Karpas-422 (cell line): ENCODE measurements at places on chromosomes 7 and 10. TPM values are rescaled to one million over a fixed set of nuclear protein-coding genes. Genes with fewer than 3 reads are reported as not detected.

The CXCL12 gene
- total RNA-seq, result not detected in 2 replicates

The PRXL2A gene
- total RNA-seq, result 1.7 and 7.2 TPM in 2 replicates

- no peak overlapping the region for H3K4me3 ChIP-seq
- no peaks in the 10 kb centered on the region for H3K36me3 ChIP-seq
- no peaks in the 10 kb centered on the region for H3K27me3 ChIP-seq
- no peak overlapping the region for H3K27ac ChIP-seq
- DNase-seq, result no peak
These were observed 89.2 kb downstream of the CUL2 start for GRCh38 chr10:35000936-35001335.

DNA sequence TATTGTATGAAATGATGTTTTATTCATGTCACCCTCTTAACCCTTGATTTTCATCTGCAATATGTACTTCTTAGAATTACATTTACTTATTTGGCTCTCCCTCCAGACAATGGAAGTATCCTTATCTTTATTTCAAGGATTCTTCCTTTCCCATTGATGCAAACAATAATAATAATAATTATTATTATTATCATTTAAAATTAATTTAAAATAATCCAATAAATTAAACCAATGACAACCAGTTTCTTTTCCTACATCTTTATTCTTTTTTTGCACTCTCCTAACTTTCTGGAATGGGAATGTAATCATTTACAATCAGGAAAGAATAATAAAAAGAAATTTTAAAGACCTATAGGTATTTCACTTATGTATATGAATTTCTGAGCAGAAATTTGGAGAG is 504.4 kb downstream of the INHBA start:
- H3K4me3 ChIP-seq, result no peak overlapping the region
- H3K36me3 ChIP-seq, result no peaks in the 10 kb centered on the region
- no peaks in the 10 kb centered on the region for H3K4me1 ChIP-seq
- no peak for DNase-seq

DNA sequence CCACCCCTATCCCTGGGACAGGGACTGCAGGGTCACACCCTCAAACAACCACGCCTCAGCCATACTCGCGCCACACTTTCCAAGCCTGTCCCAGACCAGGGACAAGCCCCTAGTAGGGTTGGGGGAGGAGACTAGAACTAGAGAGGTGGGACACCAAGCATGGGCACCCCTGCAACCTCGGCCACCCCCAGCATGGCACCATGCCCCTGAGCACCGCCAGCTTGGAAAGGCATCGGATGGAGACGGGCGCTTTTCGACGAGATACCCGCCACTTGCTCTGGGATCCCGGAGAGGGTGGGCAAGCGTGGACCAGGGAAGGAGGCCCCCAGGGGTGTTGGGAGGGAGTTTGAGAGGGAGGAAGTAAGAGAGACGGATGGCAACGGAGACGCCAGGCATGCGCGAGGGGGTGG is 13.1 kb upstream of the KMT2E start:
- peaks cover 32% of the 10 kb centered on the region for H3K36me3 ChIP-seq
- no peaks in the 10 kb centered on the region for H3K27me3 ChIP-seq
- H3K27ac ChIP-seq, result no peak overlapping the region
- no peak for DNase-seq
- no peak overlapping the region for H3K4me3 ChIP-seq

GRCh38 chr10:11488126-11488525 is 123.3 kb downstream of the USP6NL start:
- no peak overlapping the region for H3K27ac ChIP-seq
- H3K36me3 ChIP-seq, result peaks cover 64% of the 10 kb centered on the region
- no peaks in the 10 kb centered on the region for H3K27me3 ChIP-seq
- H3K4me1 ChIP-seq, result peaks cover 70% of the 10 kb centered on the region

DNA sequence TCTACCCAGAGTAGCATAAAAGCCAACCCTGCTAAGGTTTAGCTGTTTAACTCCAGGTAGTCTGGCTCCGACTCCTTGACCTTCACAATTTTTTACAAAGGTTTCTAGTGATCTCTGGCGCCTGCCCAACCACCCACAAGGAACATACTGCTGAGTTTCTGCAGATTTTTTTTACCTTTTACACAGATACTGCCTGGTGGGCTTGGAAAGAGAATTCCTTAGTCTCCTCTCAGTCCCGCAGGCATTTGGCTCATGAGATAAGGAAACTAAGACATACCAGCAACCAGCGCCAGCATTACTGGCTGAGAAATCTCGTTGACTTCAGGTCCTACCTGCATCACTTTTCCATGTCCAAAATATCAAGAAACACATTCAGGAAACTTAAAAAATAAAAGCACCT is 51.1 kb upstream of the LYZL1 start:
- DNase-seq, result no peak
- no peaks in the 10 kb centered on the region for H3K27me3 ChIP-seq
- H3K27ac ChIP-seq, result no peak overlapping the region
- H3K4me3 ChIP-seq, result no peak overlapping the region

The COL13A1 gene
- total RNA-seq, result not detected in 2 replicates

DNA sequence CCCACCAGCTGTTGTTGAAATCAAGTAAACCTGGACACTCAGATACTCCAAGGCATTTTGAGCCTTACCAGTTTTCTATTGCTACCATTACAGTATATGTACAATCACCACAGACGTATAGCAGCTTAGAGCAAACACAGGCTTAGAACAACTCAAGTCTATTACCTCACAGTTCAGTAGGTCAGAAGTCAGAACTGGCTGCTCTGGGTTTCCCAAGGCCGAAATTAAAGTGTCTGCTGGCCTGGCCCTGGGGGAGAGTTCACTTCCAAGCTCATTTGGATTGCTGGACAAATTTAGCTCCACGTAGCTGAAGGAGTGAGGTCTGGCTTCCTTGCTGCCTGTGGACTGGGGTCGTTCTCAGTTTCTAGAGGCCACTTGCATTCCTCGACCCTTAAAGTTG is 260.1 kb upstream of the LRRN3 start:
- H3K4me3 ChIP-seq, result no peak overlapping the region
- no peaks in the 10 kb centered on the region for H3K27me3 ChIP-seq
- no peaks in the 10 kb centered on the region for H3K4me1 ChIP-seq
- DNase-seq, result no peak
